Activated CD4-positive, alpha-beta memory T cell treated with anti-CD3 and anti-CD28 coated beads for 36 hours (primary cell): ENCODE measurements at places on chromosomes 5 and 9.

GRCh38 chr9:127074561-127075548 lies 47.6 kb downstream of the ANGPTL2 start:
- DNase-seq: no peak

- no peak for DNase-seq
Observed at GRCh38 chr9:103245369-103245768, 250.2 kb downstream of the CYLC2 start.

- DNase-seq: no peak
Observed at GRCh38 chr9:130499804-130500263, 55.1 kb downstream of the ASS1 start.

DNA sequence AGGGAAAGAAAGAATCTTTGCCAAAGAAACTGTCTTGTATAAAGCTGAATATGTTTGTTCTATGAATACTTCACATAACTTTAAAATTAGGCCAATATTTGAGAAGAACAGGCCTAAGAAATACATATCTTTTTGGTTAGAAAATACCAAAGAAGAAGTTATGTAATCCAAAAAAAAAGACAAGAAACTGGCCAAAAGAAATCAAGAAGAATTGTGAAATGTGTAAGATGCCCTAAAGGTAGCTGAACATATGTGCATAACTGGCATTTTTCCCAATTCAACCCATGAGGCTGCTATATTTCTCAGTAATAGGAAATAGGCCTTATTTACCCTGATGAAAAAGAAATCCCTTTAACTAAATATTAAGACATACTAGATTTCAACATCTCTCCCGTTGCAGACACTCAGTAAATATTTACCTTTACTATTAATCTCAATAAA lies 290.0 kb downstream of the CETN3 start:
- no peak for DNase-seq

DNA sequence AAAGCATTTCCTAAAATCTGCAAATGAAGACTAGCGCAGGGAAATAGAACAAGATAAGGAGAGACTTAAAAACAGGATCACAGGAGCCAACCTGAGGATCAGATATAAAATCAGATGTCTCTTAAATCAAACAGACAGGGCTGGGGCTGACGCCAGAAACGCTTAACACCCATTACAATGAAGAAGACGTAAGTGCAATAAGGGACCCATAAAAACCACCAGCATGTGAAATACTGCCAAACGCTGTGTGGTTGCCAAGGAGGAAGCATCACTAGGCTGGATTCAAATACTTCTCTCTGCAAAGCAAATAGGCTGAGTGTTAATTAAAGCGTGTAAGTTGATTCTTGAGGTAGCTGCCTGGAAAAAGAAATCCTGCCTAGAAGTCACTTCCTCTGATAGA lies 74.4 kb upstream of the ATP10B start:
- DNase-seq: no peak

DNA sequence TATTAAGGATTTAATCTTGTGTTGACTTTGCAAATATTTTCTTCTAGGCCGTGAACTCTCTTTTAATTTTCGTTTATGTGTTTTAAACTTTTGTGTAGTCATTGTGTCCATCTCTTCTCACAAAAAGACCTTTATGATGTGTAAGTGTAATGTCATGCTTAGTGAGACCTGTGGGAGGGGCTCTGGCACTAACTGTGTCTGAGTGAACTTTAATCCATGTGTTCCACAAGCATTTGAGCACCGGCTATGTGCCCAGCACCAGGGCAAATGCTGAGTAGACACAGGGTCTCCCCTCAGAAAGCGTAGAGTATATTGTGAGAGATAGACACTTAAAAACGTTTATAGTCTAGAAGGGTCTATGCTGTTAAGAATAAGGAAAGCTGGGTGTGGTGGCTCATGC lies 272.6 kb upstream of the TUT7 start:
- DNase-seq: no peak

DNA sequence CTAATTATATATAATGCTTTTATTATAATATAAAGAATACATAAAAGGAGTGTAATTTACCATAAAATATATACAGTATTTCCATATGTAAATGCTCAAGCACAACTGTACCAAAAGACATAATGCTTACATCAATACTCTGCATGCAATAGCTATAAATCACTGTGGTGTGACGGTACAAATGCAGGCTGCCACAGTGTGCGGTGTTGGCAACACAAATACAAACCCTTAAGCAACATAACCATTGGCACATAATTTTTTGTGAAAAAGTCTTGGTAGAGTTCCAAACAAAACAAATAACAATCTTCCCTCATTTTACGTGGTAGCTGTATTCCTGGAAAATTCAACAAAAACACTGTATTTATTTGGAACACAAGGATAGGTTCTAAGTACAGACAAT lies 1.9 kb upstream of the SHISAL2B start:
- no peak for DNase-seq

GRCh38 chr9:95978106-95978505 lies 102.6 kb downstream of the ERCC6L2 start:
- DNase-seq: no peak

DNA sequence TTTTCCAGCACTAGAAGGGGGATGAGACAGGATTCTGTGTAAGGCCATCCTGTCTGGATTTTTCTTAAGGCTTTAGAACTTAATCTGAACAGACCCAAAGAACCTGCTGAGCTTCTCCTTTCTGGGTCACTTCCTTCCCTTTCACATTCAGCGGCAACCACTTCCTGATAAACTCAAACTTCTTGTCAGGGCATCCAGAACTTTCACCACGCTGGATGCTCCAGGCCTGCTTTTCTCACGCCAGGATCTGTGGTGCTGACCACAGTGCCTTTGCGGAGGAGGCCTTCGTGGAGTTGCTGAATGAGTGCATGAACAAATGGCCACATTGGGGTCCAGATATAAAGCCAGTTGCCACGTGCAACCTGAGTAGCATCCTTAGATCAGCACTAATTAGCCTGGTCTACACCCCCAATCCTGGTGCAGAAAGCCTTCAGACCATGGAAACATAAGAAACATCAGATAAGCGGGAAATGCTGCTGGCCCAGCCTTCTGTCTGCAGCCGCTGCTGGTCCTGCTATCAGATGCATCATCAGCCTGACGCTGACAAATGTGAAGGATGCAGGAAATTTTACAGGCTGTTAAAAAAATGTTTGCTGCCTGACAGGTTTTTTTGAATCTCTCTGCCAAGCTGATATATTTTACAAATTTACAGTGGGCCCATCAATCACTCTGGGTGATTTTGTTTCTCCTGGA lies 75.3 kb upstream of the BARHL1 start:
- no peak for DNase-seq

DNA sequence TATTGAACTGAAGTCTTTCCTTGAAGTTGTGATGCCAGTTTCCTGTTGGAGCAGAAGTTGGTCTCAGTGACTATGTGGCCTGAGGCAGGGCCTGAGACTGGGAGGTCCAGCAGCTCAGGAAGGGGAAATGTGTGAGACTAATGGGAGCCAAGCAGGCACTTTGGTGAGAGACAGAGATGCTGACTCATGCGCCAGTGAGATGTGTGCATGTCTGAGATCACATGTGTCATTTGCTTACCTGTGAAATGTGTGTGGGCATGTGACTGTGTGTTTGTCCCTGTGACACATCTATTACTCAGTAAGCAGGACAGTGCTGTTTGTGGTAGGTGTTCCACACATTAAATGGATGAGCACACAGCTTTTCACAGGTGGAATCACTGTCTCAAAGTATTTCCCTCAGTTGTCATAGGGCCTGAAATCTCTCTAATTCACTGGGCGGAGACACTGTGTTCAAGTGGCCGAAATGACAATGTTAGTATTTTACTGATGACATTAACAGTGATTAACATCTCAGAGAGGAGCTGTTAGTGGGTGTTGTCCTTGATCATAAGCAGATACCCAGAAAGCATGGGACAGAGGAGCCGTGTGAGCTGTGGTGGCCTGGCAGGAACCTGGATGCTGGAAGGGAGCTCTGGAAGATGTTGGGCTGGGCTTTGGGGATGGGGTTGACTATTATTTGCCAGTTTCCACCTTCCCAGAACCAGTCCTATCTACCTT lies 7.4 kb downstream of the NPR2 start:
- DNase-seq: peak; percentile 69

GRCh38 chr9:10054456-10054855 lies 558.3 kb downstream of the PTPRD start:
- DNase-seq: no peak

DNA sequence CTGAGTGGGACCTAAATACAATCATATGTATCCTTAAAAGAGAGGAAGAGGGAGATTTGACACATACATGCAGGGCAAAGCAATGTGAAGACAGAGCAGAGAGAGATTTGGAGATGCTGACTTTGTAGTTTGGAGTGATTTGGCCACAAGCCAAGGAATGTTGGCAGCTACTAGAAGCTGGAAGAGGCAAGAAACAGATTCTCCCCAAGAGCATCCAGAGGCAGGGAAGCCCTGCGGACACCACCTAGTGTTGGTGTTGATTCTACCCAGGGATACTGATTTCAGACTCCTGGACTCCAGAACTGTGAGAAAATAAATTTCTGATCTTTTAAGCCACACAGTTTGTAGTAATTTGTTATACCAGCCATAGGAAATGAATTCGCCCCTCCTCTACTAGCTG lies 64.9 kb upstream of the OSMR start:
- DNase-seq: no peak

DNA sequence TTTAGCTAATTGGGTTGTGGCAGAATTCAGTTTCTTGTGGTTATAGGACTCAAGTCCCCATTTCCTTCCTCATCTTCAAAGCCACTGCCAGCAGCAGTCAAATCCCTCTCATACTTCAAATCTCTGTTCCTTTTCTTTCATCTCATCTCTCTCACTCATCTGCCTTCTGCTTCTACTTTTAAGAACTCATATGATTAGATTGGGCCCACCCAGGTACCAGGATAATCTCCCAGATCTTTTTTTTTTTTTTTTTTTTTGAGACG lies 8.0 kb upstream of the REEP5 start:
- no peak for DNase-seq

- no peak for DNase-seq
Observed at GRCh38 chr5:93336330-93337110, 244.5 kb downstream of the NR2F1-AS1 start.

GRCh38 chr9:106622164-106622487 lies 240.8 kb upstream of the ZNF462 start:
- DNase-seq: no peak

- no peak for DNase-seq
Observed at GRCh38 chr5:90325093-90325492, 84.5 kb downstream of the CETN3 start.

- peak; percentile 22 for DNase-seq
Observed at GRCh38 chr5:35229076-35230037, 930 bp downstream of the PRLR start.

DNA sequence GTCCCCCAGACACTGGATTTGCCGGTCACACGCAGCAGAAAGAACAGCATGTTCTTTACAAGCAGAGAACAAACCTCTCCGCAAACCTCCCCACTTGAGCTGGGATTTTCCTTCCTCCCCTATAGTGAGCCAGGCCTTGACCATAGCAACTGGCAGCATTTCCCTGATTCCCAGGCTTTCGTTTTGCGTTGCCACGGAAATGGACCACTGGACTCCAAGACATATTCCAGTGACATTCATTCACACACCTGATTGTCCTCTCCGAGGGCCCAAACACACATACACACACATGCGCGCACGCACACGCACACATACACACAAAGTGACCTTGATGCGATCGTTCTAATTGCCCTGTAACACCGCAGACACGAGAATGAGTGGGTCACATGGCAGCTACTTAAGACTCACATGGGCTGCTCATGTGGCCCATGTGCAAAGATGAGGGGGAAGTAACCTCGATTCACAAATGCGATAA lies 80.9 kb upstream of the CPEB4 start:
- no peak for DNase-seq

GRCh38 chr5:63860379-63860778 lies 101.9 kb downstream of the HTR1A start:
- DNase-seq: no peak

DNA sequence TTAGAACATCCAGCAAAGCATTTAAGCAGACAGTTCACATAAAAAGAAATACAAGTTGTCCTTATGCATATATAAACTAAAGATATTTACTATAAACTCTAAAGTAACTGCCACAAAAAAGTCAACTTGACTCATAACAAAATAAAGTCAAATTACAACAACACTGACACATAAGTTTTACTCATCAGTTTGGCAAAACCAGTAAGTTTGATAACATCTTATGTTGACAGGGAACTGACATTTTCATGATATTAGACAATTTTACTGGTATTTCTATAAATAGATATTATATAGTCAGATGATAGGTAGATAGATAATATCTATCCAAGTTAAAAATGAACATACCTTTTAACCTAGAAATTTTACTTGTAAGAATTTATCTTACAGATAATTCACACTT lies 9.9 kb upstream of the TSLP start:
- no peak for DNase-seq

DNA sequence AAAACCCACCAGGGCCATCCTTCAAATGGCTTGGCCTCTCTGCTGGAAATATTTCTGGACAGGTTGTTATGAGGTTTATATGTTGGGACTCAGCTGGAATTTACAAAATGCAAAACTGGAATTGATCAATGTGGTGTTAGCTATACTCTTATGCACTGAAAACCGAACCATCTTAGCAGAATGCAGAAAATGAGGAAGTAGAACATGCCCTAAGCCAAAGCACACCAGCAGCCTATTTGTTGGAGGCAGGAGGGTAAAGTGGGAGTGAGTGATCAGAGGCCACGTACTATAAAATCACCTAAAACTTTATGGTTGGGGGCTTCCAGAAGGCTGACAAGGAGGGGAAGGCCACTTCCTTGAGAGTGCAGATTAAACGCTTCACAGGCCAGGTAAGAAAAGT lies 63.6 kb upstream of the C5orf63 start:
- no peak for DNase-seq

GRCh38 chr5:164746723-164747122 lies 1241.3 kb downstream of the MAT2B start:
- no peak for DNase-seq

DNA sequence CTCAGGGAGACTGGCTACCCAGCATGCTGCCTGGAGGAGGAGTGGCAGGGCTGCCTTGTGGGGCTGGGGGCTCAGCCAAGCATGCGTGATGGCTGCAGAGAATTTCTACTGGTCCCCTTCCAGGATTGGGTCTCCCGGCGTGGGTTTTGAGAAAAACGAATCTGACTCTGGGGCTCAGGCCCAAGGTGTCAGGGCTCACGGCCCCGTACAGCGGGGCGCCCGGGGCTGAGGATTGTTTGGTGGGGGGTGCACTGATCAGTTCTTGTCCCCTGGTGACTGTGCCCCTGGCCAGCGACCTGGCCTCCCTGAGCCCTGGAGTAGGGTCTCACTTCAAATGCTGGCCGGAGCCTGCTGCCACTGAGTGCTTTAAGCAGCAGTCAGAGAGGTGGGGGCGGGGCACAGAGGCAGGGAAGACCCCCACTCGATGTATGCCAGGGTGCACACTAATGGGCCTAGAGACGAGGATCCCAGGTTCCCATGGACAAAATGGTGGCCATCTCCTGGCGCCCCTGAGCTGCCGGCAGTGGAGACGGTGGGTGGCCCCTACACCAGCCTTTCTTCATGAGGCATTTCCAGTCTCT lies 45.5 kb upstream of the RNU6ATAC start:
- no peak for DNase-seq

- no peak for DNase-seq
Observed at GRCh38 chr5:144336191-144336961, 165.7 kb downstream of the KCTD16 start.
